Skeletal muscle cell (primary cell): ENCODE measurements at places on chromosomes 2 and 18.
A peak's percentile ranks its signal among the peaks of the same experiment; 100 is the strongest.

DNA sequence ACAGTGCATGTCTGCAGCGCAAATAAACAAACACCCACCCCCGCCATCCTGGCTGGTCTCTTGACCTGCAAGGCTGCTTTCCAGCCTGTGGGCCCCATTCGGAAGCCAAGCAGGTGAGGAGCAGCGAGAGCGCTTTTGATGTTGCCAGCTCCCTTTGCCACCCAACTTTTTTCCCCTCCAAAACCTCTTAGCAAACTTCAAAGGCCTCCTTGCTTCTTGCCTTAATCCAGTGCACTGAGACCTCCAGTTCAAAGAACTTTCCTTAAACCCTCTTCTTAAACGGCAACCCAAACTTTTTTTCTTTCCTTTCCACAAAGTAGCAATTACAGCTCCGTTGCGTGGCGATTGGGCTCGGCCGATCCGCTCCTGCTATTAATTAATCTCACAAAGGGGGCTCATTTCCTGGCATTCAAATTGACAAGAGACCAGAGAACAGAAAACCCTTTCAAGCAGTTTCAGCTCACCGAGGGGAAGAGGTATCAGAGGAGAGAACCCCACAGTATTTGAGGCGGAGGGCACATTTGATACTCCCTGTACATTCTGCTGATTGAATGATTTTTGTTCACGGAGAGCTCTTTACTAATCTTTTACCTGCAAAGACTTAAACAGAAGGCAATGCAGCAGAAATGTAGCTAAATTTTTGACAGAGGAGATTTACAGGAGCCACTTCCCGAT, 531.4 kb downstream of the TMEM182 start:
- no peak for DNase-seq

DNA sequence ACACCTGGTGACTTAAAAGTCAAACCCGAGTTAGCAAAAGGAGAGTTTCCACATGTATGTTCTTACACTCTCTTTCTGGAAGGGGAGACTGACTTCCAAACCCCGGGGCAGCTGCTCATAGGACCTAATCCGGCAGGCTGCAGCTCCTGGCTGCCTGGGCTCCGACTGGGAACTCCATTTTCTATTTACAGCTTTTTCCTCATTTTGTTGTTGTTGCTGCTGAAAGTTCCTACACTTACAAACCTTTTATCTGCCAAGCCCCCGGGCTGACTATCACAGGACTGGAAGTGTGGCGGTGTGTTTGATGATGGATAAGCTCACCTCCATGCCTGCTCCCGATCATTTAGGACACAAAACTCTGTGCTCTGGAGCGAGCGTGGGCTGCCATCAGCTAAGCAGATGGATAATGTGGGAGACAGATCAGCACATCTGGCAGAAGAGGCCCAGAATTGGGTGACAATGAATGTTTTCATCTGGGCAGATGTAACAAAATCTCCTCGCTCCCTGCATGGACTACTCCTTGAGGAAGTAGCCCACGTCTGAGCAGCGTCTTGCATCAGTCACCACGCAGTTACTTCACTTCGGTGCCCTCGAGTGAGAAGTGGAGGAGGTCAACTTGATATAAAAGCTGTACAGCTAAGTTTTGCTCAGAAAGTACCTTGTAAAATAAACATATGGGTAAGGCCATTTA, 114.4 kb upstream of the COPS8 start:
- DNase-seq = peak; percentile 54

GRCh38 chr2:240107477-240107796, 28.7 kb downstream of the COPS9 start:
- no peak for DNase-seq

GRCh38 chr18:49277395-49278036, 182.9 kb downstream of the DYM start:
- DNase-seq = peak; percentile 30

DNA sequence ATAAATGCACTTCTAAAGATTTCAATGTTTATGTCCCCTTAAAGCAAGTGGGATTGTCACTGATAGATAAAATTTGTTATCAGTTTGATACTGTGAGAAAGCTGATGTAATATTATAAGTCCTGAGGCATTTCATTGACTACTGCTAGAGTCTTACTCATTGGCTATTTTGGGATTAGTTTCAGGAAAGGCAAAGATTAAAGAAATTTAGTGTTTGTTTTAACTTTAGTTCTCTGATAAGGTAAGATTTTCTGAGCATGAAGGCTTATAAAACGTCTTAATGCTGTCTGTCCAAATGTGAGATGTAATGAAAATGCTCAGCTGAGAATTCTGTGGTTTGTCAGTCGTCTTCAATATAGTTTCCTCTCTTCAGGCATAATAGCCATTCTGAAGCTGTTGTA, 886.4 kb upstream of the CDH2 start:
- DNase-seq = no peak

DNA sequence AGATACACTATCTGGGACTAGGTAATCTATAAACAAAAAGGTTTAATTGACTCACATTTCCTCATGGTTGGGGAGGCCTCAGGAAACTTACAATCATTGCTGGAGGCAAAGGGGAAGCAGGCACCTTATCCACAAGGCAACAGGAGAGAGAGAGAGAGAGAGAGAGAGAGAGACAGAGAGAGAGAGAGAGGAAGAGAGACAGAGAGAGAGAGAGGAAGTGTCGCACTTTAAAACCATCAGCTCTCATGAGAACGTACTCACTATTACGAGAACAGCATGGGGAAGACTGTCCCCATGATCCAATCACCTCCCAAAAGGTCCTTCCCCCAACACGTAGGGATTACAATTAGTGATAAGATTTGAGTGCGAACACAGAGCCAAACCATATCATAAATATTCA, 253.5 kb upstream of the TRIB2 start:
- no peak for DNase-seq

- DNase-seq = no peak
Observed at GRCh38 chr2:241112046-241112445, 10.0 kb upstream of the MTERF4 start.

- no peak for DNase-seq
Observed at GRCh38 chr2:96181529-96181928, 27.1 kb downstream of the STARD7 start.
